Aortic smooth muscle cell (primary cell): ENCODE measurements at places on chromosomes 1 and 21. TPM values are rescaled to one million over a fixed set of nuclear protein-coding genes. Genes with fewer than 3 reads are reported as not detected.

LCE6A gene
- total RNA-seq: not detected in 2 replicates

TCEA3 gene
- total RNA-seq: 14.0 and 20.3 TPM in 2 replicates

SDC3 gene
- 23.4 and 37.3 TPM in 2 replicates for total RNA-seq

S100A1 gene
- 0.19 TPM in 1 of 2 replicates, not detected in the other for total RNA-seq

RABGGTB gene
- 67.4 and 79.9 TPM in 2 replicates for total RNA-seq

VAV3 gene
- total RNA-seq: 0.13 and 0.31 TPM in 2 replicates

PCP4 gene
- not detected in 2 replicates for total RNA-seq

FMO5 gene
- 1.3 and 2.4 TPM in 2 replicates for total RNA-seq

UTS2 gene
- total RNA-seq: not detected in 2 replicates

KRTAP12-2 gene
- total RNA-seq: not detected in 2 replicates

MYOG gene
- not detected in 2 replicates for total RNA-seq

TNFRSF8 gene
- total RNA-seq: not detected in 2 replicates

CCDC190 gene
- 1.5 and 2.6 TPM in 2 replicates for total RNA-seq

TAGLN2 gene
- 412 and 468 TPM in 2 replicates for total RNA-seq

AMY1B gene
- not detected in 2 replicates for total RNA-seq

TMPRSS15 gene
- under 0.01 and 0.06 TPM in 2 replicates for total RNA-seq

MDM4 gene
- total RNA-seq: 21.7 and 30.5 TPM in 2 replicates

GPR37L1 gene
- total RNA-seq: not detected in 2 replicates

DPT gene
- 0.93 and 1.7 TPM in 2 replicates for total RNA-seq

OR10J1 gene
- not detected in 2 replicates for total RNA-seq

TMPRSS3 gene
- total RNA-seq: not detected in 2 replicates
